Left kidney (tissue), 8 donors: ENCODE measurements at places on chromosomes 6 and 20. TPM values are rescaled to one million over a fixed set of nuclear protein-coding genes. Genes with fewer than 3 reads are reported as not detected.

GRCh38 chr6:88441346-88441745, 275.2 kb upstream of the CNR1 start:
- DNase-seq, result no peak

DNA sequence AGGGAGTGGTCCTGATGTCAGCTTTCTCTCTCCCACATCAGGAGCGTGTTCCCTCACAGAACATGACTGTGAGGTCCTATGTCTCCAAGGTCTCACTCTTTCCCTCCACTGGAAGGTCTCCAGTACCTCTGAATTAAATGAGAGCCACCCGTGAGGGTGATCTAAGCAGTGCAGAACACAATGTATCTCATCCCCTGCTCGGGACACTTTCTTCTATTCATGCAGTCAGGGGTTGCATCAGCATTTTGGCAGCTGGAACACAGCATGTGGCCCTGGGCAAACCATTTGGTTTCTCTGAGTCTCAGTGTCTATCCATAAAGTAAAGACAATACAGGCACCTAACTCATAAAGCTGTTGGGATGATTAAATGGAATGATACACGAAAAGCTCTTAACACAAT, 34.2 kb downstream of the MAFB start:
- DNase-seq, result no peak

DNA sequence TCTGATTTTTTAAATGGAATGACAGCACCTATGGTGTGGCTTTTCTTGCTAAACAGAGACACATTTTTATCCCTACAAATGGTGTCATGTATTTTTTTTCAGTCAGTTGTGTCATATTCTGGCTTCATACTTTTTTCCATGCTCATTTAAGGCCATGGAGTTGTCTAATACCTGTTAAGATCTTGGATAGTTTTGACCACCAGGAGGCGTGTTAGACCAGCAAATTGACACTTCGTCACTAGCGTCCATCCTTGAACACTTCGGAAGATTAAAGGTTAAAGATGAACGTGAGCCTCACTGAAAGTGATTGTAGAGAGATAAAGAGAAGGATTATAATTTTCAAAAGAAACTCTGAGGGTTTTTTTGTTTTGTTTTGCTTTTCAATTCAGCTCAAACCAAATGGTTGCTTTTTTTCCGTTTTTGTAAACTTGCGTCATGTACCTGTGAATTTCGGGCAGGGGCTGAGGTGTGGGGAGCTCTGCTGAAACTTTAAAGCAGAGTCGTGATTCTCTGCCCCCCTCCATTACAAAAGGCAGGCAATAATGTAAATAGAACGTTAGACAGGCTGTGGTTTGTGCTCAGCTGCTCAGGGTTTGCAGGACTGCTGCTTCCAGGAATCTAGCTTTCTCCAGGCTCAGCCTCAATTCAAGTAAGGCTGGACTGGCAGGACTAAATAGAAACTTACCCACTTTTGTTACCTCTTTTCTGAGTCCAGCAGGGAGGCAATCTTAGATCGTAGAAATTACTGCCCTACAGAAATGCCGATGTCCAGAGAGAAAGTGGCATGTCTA, 245.1 kb downstream of the FOXA2 start:
- DNase-seq, result peak; percentile 70

Gene NKAPL
- polyA plus RNA-seq, result 2.9 TPM

DNA sequence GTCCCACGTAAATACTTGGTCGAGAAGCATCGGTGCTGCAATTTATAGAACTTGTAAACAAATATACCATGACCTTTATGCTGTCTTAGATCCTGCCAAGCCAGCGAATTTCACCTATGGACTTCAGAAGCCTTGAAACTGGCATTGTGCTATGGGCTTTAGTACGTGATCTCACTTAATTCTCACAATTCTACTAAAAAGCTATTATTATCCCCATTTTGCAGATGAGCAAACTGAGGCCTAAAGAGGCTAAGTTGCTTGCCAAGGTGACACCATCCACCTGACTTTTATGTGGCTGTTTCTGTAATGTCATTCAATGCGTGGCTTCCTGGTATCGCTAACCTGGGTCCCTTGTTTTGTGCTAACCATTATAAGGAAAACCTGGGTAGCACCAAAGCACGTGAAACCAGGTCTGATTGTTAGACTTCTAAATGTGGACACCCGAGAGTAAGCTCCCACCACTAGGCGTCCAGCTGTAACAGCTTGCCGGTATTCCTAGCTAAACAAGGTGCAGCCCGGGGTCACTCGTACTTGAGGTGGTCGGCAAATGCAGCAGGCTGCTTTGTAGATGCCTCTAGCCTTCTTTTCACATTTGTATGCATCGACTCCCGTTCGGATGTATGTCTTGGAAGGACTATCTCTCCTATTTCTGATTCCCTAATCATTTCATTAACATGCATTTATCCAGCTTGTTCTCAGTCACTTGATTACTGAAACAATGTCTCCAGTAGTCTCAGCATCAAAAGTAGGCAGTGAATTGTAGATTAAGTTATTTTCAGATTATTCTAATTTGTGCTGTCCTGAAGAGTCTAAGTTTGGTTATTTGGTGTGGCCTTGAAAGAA, 1.1 kb downstream of the SYNJ2 start:
- DNase-seq, result no peak

Gene ZNF334
- 56.4 TPM for polyA plus RNA-seq
